GM04504 (cell line): ENCODE measurements at places on chromosomes 7 and 10.

DNA sequence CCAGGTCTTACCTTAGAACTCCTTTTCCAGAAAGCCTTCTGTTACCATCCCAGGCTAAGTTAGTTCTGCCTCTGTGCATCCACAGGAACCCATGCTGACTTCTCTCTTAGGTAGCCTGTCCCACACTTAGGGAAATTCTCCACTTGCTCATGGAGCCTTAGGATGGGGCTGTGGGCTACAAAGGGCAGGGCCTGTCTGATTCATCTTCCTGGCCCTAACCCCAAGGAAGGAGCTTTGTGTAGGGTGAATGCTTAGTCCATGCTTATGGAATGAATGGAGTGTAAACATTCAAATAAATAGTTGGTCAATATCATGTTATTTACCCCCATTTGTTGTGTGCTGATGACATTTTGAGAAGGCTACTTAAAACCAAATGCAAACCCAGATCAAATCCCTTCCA lies 54.7 kb downstream of the EMX2 start:
- DNase-seq = peak; percentile 36

GRCh38 chr10:11322698-11323097 lies 288.8 kb downstream of the USP6NL start:
- no peak for DNase-seq

GRCh38 chr10:105733924-105734323 lies 1092.8 kb downstream of the SORCS3 start:
- no peak for DNase-seq

GRCh38 chr10:43980715-43981114 lies 332.0 kb upstream of the ZNF32 start:
- DNase-seq = no peak

DNA sequence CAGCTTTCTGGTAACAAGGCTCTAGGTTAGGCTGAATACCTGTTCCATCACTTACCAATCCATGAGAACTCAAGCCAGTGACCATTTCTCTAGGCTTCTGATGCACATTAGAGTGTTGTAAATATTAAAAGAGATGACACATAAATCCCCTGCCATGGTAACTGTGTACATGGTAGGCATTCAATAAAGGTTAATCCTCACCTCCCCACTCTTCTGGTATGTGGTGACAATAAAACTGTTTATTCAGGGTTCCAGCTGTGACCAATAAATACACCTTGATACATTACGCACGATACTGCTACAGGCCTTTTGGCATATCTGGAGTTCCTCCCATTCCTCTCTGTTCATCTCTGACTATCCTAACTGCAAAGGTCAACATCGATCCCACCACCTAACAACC lies 171.9 kb downstream of the SRPK2 start:
- DNase-seq = no peak

- no peak for DNase-seq
These were observed 22.4 kb downstream of the GPR141 start for GRCh38 chr7:37705976-37706375.

GRCh38 chr7:76327610-76328009 lies 25.1 kb downstream of the HSPB1 start:
- DNase-seq = no peak

- DNase-seq = no peak
These were observed 25.6 kb upstream of the TMEM26 start for GRCh38 chr10:61478621-61479312.

DNA sequence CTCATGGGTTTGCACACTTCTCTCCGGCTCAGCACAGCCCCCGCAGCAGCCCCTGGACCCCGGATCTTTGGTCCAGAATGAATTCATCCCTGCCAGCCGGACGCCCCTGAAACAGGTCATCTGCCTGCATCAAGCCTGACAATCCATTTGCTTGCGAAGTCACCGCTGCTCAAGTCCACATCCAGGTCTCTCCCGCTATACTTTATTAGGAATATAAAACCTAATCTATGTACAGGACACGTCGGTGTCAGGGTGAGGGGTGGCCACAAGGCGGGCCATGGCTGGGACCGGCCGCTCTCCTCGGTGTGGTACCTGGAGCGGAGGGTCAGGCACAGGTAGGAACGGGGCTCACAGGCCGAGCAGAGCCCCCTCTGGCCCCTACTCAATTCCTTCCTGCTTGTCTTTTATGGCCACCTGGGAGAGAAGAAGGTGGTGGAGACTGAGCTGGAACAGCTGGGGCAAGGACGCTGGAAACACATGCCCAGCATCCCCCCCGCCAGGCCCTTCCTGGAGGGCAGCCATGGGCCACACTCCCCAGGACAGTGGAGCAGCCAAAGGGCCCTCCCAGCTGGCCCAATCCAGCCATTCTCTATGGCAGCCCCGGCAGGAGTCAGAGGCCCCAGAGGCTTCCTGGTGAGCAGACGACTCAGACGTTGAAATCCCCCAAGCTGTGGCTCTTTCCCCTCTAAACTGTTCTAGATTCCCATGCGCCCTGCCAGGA lies 5.3 kb downstream of the POLR2J start:
- DNase-seq = no peak

GRCh38 chr7:97025130-97025499 lies 484 bp upstream of the DLX5 start:
- no peak for DNase-seq

GRCh38 chr7:138429577-138430250 lies 30.3 kb upstream of the TRIM24 start:
- no peak for DNase-seq

DNA sequence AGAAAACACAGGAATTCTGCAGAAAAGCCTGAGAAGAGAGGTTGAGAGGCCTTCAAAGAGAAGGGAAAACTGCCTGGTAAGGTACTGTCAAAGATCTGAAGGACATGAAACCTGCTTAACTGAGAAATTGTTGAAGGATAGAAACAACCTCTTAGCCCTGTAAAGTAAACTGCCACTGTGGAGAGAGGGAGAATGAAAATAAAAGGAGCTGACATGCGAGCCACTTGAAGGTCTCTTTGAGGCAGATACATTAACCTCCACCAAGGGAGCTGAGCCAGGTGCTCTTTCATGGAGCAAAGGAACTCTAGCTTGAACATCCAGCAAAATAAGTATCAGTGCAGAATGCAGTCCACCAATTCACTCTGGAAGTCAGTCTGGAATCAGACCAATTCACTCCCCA lies 108.8 kb upstream of the FEZF1 start:
- no peak for DNase-seq

DNA sequence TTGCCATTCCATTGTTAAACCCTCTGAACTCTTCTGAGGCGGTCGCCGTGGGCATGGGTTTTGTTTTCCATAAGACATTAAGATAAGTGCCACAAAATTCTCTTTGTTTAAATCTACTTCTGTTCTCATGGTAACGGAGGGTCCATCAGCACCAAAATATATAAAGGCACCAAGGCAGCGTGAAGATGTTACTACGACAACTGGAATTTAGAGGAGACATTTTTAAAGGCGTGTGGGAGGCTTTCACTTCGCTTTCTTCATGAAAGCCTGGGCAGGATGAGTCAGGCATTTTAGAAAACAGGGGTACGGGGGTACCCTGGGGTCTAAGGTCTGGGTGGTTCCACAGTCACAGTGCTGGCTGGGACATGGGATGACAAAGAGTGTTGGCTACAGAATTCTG lies 34.0 kb downstream of the SMKR1 start:
- no peak for DNase-seq

DNA sequence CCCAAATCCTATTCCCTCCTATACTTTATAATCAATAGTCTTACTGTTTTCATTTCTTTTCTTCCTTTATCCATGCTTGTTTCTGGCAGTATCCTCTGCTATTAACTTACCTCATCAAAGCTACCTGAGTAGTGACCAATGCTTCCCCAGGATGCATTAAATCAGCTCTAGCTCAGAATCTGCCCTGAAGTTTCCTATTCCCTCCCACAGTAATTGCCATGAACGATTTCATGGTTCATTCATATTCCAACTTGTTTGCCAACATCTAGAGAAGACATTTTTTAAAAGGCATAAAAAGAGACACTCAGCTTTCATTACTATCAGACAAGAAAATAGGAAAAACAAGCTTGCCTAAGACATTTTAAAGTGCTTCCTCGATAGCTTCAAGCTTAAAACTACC lies 42.3 kb downstream of the COA1 start:
- no peak for DNase-seq

- DNase-seq = no peak
These were observed 32.6 kb upstream of the ORC5 start for GRCh38 chr7:104240401-104240800.

DNA sequence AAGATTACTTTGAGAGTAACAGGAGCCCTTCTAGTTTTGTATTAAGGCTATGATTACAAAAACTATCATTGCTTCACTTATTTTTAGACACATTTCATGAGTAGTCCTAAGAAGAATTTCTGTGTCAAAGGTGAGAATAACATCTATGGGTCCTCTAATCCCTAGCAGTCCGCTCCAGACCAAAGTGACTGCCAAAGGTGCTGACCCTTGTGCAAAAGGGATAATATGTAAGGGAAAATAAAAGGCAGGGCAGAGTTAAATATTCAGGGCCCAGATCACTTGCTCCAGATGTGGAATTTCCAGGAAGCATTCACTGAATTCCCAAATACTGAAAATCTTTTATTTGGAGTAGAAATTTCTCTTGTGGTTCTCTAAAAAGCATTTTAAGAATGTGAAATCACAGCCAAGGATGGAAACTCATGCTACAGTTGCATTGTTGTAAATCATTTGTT lies 29.3 kb downstream of the RHOBTB1 start:
- peak; percentile 96 for DNase-seq

DNA sequence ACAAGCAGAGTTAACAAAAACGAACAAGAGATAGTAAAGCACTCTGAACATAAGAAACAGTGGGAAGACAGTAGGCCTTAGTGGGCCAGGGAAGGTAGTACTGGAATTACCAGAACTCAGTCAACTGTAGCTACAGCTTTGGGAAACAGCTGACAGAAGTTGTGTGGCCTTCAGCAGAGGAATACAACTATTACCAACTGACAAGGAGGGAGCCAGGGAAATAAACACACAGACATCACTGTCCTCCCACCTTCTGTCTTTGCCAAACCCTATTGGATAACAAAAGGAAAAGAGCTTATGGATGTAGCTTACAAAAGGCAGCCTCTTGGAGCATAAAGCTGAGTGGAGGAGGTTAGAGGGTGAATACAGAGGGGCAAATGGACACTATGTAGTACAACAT lies 15.4 kb downstream of the MICU1 start:
- DNase-seq = no peak
